ENCODE measurements at places on chromosomes 5 and 9. TPM values are rescaled to one million over a fixed set of nuclear protein-coding genes. Genes with fewer than 3 reads are reported as not detected.

The ZNF354C gene
- total RNA-seq = 34.0 TPM

DNA sequence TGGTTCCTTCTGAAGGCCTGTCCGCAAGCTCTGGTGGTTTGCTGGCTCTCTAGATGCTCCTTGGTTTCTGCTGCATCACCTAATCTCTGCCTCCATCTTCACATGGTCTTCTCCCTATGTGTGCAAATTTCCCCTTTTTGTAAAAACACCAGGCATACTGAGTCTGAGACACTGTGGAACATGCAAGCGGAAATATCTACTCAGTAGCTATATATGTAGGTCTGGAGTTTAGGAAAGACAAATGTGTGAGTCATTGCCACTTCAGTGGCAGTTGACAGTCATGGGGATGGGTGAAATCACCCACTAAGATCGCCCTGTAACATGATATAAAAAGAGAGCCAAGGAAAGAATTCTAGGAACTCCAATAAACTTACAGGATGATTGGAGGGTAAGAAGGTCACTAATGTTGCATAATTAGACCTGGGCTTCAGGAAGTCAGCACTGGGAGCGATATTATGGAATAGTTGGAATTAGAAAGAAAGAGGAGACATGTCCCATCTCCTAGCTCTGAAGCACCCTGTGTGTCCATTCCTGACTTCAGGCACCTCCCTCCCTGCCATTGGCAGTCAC lies 22.7 kb upstream of the UBLCP1 start:
- DNase-seq = no peak

The ALDOB gene
- 0.54 TPM for total RNA-seq

The CAMK4 gene
- 75.1 TPM for total RNA-seq

DNA sequence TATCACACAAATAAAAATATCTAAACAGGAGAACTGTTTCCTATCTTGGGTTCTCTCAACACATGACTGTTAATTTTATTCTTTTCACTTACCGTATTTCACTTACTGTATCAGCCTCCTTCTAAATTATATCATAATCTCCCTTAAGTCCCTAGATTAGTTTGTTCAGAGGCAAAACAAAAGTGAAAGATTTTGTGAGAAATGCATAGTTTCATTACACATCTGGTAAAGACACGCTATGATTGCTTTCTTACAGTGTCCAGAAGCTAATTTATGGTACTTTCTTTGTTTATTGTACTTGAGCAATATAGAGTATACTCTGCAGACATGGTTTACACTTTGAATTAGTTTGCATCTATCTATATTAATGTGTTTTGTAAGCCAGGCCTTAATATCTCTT lies 159.7 kb upstream of the TLX3 start:
- no peak for DNase-seq

GRCh38 chr5:8491254-8491653 lies 622.3 kb downstream of the MTRR start:
- DNase-seq = no peak

DNA sequence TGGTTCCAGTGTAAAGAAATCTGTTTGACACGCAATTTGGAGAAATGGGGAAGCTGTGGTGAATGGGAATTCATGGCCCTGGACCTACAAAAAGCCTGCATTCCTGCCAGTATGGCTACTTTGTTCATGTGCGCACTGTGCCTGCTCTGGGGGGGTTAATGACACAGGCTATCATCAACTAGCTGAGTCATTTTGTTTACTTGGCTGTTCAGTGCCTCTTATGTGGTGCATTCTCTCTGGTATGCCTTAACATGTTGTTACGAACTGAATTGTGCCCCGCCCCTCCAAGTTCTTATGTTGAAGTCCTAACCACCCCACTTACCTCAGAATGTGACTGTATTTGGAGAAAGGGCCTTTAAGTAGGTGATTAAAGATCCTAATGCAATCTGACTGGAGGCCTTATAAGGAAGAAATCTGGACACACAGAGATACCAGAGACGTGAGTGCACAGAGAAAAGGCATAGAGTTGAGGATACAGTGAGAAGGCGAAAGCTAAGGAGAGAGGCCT lies 20.4 kb upstream of the UBAP1 start:
- no peak for DNase-seq

GRCh38 chr5:449151-449550 lies 6.2 kb downstream of the EXOC3 start:
- no peak for DNase-seq

GRCh38 chr9:108664309-108665255 lies 191.2 kb downstream of the ACTL7B start:
- DNase-seq = no peak

The C9 gene
- not detected for total RNA-seq

DNA sequence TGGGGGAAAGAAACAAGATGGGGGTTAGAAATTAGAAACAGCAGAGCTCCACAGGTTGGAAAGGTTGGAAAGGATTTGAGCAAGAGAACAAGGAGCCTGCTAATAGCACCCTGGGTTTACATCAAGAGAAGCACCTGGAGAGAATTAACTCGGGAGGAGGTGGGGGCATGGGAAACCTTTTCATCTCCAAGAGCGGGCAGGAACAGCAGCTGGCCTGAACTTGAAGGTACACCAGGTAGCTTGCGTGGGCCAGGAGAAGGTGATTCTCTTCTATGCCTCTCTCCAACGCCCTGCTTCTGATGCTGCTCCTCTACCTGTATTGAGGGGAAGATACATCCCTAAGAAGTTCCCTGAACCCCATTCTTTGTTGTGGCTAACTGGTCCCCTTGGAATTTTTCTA lies 37.1 kb upstream of the GLRX start:
- DNase-seq = no peak

DNA sequence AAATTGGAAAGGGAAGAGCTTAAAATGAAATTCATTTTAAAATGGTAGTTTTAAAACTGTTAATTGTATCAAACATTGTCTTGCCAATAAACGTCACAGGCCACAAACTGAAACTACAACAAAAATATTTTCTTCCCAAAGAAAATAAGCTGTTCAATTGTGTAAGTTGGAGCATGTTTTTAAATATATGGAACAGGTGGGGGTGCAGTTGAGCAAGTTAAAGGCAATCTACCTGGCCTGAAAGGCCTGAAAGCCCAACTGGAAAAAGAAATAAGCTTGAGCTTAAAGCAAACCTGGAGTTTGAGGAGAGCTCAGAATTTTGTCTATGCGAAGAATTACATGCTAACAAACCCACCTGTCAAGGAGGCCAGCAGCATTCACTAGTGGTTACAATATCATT lies 439.5 kb downstream of the ACTL7B start:
- DNase-seq = no peak

The ESM1 gene
- total RNA-seq = 0.27 TPM

Measured in cerebellum (tissue), 4 donors.